ENCODE measurements at places on chromosomes 3 and 15.

DNA sequence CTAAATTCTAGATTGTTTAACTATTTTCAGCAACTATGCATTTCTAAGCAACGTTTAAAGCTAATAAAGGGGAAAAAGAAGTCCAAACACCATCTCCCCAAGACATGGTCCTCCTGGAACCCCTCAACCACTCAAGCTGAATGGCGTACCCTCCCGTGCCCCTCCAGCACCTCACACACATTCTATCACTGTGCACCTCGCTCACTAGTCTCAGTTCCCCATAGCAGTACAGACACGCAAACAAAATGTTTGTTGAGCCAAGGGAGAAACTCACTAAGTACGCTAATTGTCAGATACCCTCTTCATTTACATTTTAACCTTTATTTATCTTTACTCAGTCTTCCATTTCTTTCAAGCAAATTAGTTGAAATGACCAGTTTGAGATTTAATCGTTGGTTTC is 48.8 kb downstream of the ACAP2 start:
- no peak for DNase-seq

- DNase-seq: no peak
Observed at GRCh38 chr15:31975830-31976229, 54.5 kb upstream of the CHRNA7 start.

DNA sequence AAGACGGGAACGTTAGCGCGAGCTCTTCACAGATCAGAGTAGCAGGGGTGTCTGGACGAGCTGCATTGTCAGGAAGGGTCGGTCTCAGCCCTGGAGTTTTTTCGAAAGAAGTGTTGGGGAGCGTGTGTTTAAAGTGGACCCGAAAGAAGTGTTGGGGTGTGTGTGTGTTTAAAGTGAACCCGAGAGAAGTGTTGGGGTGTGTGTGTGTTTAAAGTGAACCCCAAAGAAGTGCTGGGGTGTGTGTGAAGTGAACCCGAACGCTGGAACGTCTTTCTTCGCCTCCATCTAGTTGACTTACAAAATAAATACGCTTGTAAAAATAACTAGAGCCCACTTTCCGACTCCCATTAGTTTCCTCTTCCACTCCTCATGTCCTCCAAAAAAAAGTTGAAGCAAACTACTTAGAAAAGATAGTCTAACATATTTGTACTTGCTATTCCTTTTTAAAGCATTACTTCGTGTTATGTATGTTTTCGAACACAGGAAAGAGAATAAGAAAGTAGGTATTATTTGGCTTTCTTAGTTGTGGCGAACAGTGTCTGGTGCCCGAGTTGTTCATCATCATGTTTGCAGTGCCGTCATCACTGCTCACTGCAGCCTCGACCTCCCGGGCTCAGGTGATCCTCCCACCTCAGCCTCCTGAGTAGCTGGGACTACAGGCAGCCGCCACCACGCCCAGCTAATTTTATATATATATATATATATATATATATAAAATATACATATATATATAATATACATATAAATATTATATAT is 1.0 kb downstream of the LRCH3 start:
- no peak for DNase-seq

DNA sequence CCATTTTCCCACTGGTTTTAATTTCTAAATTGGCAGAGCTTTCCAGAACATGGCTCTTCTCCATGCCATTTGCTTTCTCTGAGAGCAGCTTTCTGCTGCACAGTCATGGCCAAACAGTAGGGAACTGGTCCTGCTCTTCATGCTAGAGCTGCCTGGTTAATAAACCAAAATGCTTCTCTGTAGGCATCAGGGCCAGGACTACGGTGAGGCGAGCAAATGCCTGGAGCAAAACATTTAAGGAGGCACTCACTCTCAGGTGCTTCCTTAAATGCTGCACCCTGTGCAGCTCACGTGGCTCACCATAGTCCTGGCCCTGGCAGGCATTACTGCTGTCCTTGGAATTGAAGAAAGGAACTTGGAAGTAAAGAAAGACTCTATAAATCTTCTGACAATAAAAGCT is 48.5 kb upstream of the PPP2R3A start:
- DNase-seq: no peak
